ENCODE measurements at places on chromosomes 7 and 10.

- DNase-seq, result no peak
Observed at GRCh38 chr10:113890769-113891168, 36.3 kb downstream of the NHLRC2 start.

- no peak for DNase-seq
Observed at GRCh38 chr7:4831723-4832495, 29.9 kb downstream of the PAPOLB start.

DNA sequence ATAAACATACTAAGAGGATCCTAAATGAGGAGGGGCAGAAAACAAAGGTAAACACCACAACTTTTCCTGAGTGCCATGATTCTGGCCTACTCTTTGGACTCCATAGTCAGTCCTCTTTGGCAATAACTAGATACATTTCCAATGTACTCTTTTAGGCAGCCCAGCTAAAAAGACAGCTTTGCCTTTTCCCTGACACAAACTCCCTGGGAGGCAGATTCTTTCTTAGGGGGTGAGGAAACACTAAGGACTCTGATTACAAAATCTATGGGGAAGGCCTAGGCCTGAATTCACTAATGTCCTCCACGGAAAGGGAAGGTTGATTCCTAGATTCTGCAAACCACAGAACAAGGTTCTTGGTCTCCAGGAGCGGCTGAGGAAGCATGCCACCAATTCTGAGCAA, 25.8 kb downstream of the FBXW4 start:
- no peak for DNase-seq

- peak; percentile 74 for DNase-seq
Observed at GRCh38 chr7:150685219-150686029, at the start of gene GIMAP2. Gene GIMAP2 (plus strand): TSS chr7:150685706. CDS start chr7:150687060, 1,354 bp downstream.

DNA sequence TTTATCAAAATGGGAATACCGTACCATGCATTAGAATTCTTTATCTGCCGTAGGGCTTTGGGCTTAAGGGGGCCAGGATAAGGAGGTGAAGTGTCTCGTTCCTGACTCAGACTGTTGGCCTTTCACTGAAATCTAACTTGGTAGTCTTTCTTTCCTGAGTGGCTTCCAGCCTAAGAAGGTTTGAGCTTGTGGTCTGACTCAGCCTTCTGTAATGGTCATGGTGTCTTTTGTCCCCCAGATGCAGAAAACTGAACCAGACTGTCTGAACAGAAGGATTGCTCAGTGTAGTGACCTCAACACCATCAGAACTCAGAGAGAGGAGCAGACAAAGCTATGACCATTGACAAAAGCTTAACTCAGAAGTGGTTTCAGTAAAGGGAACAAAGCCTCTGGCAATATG, 39.5 kb downstream of the WNT2 start:
- DNase-seq, result no peak

DNA sequence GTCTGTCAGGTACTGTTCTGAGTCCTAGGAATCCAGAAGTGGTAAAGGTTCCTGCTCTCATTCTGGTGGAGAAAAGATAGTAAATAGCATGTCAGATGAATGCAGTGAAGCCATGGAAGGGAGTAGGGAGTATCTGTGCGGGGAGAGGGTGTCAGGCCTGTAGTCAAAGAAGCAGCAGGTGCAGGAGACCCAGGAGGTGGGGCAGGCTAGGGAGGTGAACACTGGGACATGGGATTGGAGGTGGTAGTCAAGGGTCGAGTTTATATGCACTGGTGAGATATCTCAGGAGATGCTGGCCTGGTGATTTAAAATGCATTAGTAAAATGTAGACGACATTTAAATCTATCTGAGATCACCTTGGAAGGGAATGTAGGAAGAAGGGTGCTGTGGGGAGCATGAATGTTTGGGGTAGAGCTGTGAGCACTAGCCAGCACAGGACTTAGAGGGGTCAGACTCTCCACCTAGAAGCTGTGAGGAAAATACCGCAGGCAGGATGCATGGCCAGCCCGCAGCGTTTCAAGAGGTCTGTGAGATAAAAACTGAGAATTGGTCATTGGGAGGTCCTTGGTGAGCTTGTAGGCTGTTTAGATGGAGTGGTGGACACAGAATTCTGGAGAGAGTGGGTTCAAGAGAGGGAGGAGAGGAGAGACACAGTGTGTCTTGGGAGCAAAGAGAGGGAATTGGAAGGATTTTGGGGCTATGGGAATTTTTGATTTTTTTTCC, 6.8 kb downstream of the GTPBP4 start:
- no peak for DNase-seq

DNA sequence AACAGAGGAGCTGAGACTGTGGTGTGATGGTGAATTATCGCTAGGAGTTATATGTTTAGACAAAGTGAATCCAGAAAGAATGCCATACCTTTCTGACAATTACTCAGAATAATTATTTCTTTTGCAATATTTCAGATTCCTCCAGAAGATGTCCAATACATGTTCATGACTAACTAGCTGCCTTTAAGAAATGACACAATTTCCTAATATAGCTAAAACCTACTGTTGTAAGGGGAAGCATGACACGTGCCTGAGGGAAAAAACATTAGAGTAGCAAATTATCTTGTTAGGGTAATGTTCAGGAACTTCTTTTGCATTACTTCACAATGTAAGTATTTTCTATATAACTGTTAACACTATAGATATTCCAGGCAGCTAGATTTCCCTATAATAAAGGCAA, 150.3 kb downstream of the COL28A1 start:
- no peak for DNase-seq

DNA sequence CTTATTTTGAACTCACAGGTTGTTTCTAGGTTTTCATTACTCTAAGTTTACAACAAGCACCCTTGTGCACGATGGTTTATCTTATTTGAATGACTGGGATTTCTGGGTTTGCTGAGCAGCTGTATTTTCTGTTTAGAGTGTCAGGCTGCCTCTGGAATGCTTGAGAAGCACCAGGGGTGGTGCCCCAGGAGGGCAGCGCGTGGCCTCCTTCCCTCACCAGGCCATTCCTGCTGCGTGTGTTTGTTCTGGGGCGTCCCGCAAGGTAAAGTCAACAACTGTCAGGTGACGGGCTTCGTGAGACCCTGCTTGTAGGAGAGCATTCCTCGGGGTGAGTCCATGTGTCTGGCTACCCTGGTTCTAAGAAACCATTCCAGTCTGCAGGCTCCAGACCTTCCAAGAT, 54.9 kb downstream of the FAM171A1 start:
- DNase-seq, result no peak

- no peak for DNase-seq
Observed at GRCh38 chr10:60073781-60074656, 167.7 kb upstream of the CCDC6 start.

- DNase-seq, result peak; percentile 72
Observed at GRCh38 chr7:55280031-55280454, 85.1 kb upstream of the LANCL2 start.

GRCh38 chr7:123725586-123726171, 23.1 kb downstream of the WASL start:
- no peak for DNase-seq

DNA sequence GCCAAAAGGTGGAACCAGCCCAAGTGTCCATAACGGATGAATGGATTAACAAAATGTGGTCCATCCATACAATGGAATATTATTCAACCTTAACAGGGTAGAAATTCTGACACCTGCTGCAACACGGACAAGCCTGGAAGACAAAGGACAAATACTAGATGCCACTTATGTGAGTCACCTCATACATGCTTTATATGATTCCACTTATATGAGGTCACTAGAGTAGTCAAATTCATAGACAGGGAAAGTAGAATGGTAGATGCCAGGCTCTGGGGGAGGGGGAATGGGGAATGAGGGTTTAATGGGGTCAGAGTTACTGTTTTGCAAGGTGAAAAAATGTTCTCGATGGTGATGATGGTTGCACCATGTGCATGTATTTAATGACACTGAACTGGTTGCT, 34.0 kb upstream of the CYTH3 start:
- no peak for DNase-seq

DNA sequence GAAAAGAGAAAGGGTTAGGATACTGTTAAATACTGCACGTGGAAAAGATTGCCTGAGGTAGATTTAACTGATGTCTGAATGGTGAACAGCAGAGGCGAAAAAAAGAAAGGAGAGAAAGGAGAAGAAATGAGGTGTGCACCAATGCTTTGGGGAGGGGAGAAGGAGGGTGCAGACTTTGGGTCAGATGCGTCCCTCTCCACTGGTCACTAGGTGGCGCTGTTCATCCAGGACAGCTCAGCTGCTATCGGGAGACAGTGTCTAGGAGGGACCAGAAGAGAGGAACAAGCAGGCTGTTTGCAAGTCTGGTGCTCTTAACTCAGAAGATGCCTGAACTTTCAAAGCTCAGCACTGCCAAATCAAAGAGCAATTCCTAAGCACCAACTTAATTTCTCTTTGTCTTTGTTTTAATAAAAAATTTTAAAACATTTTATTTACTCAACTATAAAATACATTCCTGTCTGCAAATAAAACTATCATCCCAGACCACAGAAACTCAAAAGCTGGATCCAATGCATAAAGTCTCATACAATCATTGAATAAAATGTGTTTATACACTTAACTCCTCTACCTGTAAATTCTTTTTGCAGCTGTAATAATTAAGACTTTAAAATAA, 83.9 kb upstream of the PDLIM1 start:
- DNase-seq, result peak; percentile 44

GRCh38 chr7:8212638-8213037, 49.3 kb downstream of the ICA1 start:
- no peak for DNase-seq

DNA sequence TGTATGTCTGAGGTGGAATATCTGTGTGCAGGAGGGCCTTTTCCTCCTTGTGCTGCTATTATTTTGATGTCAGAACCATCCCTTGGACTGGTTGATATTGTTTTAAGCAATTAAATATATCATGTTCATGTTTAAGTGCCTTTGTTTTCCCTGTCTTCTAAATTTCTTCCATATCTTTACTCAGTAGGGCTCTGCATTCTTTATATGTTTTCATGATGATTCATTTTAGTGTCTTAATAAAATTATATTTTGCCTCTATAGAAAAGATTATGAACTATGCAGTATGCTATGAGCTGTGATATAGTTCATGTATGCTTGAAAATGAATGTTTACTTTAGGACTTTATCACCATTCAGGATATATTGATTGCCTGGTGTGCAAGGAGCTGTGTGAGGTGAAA, 34.8 kb downstream of the AHR start:
- no peak for DNase-seq

- DNase-seq, result no peak
Observed at GRCh38 chr7:96899108-96899507, 106.2 kb upstream of the DLX6 start.

- no peak for DNase-seq
Observed at GRCh38 chr10:15857107-15857575, 3.2 kb downstream of the MINDY3 start.

DNA sequence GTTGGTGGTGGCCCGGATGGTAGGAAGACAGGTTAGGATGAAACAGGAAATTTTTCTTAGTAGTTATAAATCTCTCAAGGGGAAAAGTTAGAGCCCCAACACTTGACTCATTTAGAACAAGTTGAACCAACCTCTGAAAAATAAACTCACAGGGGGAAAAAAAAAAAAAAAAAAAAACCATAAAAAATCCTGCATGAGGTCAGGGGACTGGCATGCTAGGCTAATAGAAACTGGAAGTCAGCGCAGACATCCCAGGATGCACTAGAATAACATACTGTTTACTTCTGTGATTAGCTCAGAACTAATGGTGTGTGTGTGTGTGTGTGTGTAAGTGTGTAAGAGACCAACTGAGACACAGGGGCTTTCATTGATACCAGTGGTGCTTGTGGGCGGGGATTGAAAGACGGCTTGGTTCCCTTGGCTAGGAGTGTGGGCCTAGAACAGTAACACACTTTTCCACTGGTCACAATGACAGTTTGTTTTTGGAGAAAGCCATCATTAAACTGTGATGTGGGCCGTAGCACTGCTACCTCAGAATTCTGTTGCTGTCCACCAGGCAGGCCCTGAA, 491.6 kb upstream of the GALNT17 start:
- DNase-seq, result no peak

DNA sequence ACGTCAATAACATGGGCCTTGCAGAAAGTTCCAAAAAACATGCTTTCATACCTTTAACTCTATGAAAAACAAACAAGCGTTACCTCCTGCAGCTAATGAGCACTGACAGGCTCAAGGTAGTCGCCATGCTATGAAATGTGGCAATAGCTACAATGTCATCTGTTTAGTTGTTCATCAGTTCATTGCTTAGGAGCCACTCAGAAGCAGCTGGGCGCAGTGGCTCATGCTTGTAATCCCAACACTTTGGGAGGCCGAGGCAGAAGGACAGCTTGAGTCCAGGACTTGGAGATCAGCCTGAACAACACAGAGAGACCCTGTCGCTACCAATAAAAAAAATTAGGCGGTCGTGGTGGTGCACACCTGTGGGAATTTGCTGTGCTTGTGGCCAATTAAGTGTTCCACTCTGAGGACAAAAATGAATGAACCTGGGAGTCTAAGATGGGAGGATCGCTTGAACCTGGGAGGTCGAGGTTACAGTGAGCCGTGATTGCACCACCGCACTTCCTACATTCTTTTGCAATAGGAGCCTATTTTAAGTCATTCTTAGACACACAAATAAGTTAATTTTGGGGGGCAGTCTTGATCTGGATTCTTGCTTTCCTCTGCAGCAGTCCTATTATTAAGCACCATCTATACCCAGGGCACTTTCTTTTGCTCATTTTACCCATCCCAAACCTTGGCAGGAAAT, 276.2 kb upstream of the KLF14 start:
- no peak for DNase-seq
